ENCODE measurements at places on chromosomes 11 and 22.

DNA sequence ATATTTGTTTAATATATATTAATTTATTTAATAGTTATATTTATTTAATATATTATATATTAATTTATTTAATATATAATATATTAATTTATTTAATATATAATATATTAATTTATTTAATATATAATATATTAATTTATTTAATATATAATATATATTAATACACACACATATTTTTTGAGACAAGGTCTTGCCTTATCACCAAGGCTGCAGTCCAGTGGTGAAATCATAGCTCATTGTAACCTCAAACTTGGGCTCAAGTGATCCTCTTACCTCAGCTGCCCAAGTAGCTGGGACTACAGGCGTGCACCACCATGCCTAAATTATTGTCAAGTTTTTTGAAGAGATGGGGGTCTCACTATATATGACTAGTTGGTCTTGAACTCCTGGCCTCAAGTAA, 51.4 kb upstream of the DDI1 start:
- DNase-seq: no peak

DNA sequence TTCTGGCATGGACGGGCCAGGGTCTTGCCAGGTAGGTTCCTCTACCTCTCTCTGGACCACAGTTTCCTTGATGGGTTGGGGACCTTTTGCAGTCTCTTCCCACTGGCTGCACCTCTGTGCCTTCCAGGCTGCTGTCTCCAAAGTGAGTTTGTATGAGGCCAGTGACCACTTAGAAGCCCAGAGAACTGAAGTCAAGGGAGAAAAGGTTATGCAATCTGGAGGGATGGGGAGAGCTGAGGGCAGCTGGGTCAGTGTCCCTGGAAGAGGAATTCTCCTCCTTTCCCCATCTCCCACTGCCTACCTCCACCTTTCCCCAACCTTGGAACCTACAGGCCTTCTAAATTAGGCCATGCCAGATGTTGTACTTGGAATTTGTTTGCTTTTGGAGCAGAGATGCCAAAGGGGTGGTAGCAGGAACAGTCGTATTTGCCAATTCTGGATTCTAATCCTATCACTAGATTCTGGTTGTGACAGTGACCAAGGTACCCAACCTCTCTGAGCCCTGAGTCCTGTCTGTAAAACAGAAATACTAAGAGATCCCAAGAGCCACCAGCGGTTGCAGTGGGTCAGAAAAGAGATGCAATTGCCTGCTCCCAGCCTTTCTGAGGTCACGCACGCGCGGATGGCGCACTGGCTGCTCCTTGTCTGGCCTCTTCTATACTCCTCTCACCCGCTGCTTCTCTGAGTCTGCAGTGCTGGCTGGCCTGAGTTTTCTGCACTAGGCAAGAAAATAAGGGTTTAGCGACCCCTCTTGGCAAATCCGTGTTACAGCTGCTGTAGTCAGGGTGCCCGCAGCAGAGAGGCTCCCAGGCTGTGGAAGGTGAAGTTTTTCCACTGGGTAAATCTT, 10.7 kb upstream of the ACCSL start:
- no peak for DNase-seq

GRCh38 chr22:47691152-47691895, 928.9 kb downstream of the TBC1D22A start:
- DNase-seq: no peak

GRCh38 chr11:21861314-21861713, 331.6 kb upstream of the ANO5 start:
- no peak for DNase-seq

DNA sequence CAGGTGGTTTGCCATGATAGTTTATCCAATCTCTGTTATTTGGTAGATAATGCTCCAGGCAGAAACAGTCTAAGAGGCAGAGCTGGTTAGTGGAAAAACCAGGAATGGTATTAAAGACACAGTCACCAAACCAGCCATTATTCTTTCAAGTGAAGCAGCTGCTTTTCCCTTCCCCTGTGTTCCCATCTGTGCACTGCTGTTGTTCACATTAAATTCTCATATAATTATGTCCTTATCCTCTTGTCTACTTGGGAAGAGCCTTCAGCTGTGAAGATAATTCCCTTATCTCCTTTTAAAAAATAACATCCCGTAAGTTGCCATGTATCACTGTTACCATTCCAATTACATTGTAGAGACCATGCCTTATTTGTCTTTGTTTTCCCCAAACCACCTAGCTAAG, 5.2 kb upstream of the TBCEL start:
- DNase-seq: no peak

DNA sequence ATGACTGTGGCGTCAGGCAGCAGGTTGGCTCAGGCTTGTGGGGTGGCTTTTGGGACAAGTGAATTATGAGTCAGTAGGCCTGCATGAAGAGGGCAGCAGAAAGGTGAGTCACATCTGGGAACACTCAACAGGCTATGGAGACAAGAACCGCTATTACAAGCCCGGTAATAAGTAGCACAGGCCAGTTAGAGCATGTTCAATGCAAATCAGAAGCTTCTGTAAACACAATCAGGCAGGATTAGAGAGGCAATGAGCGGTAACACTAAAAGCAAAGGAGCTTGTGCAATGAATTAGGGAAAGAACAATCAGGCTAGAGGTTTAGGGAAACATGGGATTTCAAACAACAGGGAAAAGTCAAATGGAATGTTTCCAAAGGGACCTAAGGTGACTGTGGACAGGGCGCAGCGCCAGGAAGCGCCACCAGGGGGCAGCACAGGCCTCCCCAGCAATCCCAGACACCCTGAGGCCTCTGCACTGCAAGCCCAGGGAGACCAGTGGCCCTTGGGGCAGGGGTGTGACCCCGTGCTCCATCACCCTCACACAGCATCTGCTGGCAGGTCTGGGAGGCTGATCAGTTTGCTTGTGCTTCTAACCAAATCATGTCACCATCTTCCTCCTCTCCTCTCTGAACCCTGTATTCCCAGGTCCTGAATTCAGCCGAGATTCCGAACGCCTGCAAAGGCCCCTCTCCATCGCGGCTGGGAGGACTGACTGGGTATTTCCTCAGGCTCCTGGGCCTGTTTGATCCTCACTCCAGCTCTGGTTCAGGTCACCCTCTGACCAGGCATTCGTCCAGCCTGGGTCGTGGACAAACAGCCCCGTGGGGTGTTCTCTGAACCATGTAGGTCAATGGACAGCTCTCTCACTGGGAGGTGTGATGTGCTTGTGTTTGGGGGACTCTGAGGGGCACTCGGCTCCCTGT, 50.0 kb downstream of the C11orf58 start:
- peak; percentile 73 for DNase-seq

Measured in natural killer cell treated with Interleukin-12 subunit alpha and Interleukin-12 subunit beta and Interleukin-15 and Interleukin-18, amount 100 ng/mL, for 72 hours (primary cell).